ENCODE measurements at places on chromosomes 5 and 9. TPM values are rescaled to one million over a fixed set of nuclear protein-coding genes. Genes with fewer than 3 reads are reported as not detected.
A peak's percentile ranks its signal among the peaks of the same experiment; 100 is the strongest.

Gene PCDHGC5
- 1.6 TPM for total RNA-seq

Gene KLF4
- total RNA-seq: 157 TPM

Gene TOR4A
- 15.8 TPM for total RNA-seq

Gene SPINK4
- total RNA-seq: not detected

Gene MIER3
- 25.0 TPM for total RNA-seq

Gene AHRR
- total RNA-seq: 0.66 TPM

Gene ACTL7B
- not detected for total RNA-seq

Gene C9
- total RNA-seq: not detected

Gene GABRA1
- not detected for total RNA-seq

Gene MARCOL
- total RNA-seq: not detected

- no peak overlapping the region for H3K27ac ChIP-seq
- H3K4me1 ChIP-seq: peaks cover 28% of the 10 kb centered on the region
- H3K4me3 ChIP-seq: no peak overlapping the region
- H3K27me3 ChIP-seq: no peaks in the 10 kb centered on the region
- no peak for DNase-seq
- peaks cover 6% of the 10 kb centered on the region for H3K36me3 ChIP-seq
These were observed 66.8 kb downstream of the FCHO2 start for GRCh38 chr5:73022471-73023169.

GRCh38 chr9:120855827-120856670 lies 13.3 kb upstream of the PSMD5 start:
- no peak overlapping the region for H3K4me3 ChIP-seq
- no peak overlapping the region for H3K27ac ChIP-seq
- peaks cover 6% of the 10 kb centered on the region for H3K4me1 ChIP-seq
- DNase-seq: no peak

GRCh38 chr9:137240318-137240840 lies 708 bp upstream of the TUBB4B start:
- peak overlapping the region; percentile 86 for H3K4me3 ChIP-seq
- H3K36me3 ChIP-seq: peaks cover 6% of the 10 kb centered on the region
- peaks cover 9% of the 10 kb centered on the region for H3K27me3 ChIP-seq
- DNase-seq: no peak
- peak overlapping the region; percentile 95 for H3K27ac ChIP-seq
- H3K4me1 ChIP-seq: peaks cover 46% of the 10 kb centered on the region

GRCh38 chr9:127846443-127847177 lies 7.8 kb downstream of the ENG start:
- H3K4me1 ChIP-seq: peaks cover 47% of the 10 kb centered on the region
- H3K27me3 ChIP-seq: no peaks in the 10 kb centered on the region
- DNase-seq: no peak
- H3K36me3 ChIP-seq: no peaks in the 10 kb centered on the region

DNA sequence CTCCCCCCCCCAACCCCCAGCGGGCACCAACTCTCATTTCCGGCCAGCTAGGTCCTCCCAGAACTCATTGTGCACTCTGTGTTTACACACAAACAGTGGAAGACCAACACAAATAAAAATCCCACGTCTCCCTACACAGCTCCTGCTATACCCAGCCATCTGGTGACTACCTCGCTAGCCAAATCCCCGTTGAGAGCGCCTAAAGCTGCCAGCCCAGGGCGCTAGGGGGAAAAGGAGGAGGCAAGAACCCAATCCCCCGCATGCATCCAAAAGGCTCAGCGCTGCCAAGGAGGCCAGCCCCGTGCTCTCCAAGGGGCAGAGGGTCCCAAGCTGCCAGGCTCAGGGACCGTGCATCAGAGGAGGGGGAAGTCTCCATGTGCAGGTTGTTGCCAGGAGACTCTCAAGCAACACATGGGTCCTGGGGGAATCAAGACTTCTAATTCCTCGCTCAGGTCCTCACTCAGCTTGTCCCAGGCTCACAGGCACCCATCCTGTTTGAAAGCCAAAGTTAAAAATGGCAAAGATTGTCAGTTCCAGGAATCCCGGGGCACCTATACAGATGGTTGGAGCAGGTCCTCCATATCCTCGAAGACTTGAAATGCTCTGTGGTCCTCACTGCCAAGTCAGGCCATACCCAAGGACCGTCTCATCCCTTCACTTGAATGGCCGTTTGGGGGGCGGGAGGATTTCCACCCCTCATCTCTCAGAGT lies 2.7 kb downstream of the ASTN2 start:
- H3K4me3 ChIP-seq: no peak overlapping the region
- DNase-seq: no peak
- H3K4me1 ChIP-seq: peaks cover 7% of the 10 kb centered on the region
- no peak overlapping the region for H3K27ac ChIP-seq
- H3K36me3 ChIP-seq: no peaks in the 10 kb centered on the region

DNA sequence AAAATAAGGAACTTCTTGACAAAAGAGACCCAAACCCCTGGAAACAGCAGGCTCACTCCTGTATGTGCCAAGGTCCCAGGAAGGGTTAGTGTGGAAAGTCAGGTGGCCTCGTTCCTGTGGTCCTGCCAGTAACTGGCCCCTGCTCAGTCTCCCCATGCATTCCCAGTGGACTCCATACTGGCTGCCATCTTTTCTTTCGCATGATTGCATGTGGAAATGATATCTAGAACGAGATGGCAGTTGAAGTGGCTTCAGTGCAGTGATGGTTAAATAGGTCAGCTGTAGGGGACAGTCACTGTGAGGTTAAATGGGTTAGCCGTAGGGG lies 30.4 kb downstream of the AHRR start:
- H3K4me3 ChIP-seq: no peak overlapping the region
- H3K36me3 ChIP-seq: no peaks in the 10 kb centered on the region
- DNase-seq: no peak
- H3K4me1 ChIP-seq: no peaks in the 10 kb centered on the region
- no peak overlapping the region for H3K27ac ChIP-seq

- no peak overlapping the region for H3K4me3 ChIP-seq
- peaks cover 22% of the 10 kb centered on the region for H3K4me1 ChIP-seq
- no peak for DNase-seq
- no peaks in the 10 kb centered on the region for H3K27me3 ChIP-seq
- H3K27ac ChIP-seq: no peak overlapping the region
These were observed 1.9 kb downstream of the MAPK9 start for GRCh38 chr5:180289966-180290365.

DNA sequence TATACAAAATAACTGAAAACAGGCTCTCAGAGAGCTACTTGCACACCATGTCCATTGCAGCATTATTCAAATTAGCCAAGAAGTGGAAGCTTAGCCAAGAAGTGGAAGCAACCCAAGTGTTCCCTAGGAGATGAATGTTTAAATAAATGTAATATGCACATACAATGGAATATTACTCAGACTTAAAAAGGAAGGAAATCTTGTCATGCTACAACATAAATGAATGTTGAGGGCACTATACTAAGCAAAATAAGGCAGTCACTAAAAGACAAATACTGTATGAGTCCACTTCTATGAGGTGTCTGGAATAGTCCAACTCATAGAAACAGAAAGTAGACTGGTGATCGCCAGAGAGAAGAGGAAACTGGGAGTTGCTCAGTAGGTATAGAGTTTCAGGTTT lies 438.1 kb downstream of the MAT2B start:
- H3K27ac ChIP-seq: no peak overlapping the region
- no peaks in the 10 kb centered on the region for H3K27me3 ChIP-seq
- H3K4me1 ChIP-seq: no peaks in the 10 kb centered on the region
- DNase-seq: no peak

DNA sequence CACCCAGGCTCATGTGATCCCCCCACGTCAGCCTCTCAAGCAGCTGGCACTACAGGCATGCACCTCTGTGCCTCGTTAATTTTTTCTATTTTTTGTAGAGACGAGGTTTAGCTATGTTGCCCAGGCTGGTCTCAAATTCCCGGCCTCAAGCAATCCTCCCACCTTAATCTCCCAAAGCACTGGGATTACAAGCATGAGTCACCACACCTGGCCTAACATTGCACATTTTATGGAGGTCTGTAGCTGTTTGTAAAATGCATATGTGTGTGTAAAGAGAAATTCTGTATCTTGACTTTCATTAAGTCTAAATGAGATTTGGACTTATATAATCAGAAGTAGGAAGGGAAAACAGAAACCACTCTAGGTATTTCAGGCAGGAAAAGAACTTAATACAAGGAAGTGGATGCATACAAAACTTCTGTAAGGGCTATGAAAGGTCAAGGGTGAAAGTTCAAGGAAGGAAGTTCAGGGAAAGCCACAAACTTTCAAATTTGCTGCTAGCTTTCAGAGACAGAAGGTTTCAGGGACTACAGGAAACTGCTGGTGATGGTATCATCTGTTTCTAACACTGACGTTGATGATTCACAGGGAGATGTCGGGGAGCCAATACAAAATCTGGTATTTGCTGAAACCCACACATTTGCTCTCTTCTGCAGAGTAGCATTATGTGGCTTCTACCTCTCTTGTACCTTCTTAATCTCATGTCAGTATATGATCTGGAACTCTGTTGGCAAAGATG lies 209.4 kb downstream of the PIK3R1 start:
- no peak overlapping the region for H3K4me3 ChIP-seq
- no peaks in the 10 kb centered on the region for H3K36me3 ChIP-seq
- DNase-seq: no peak
- peaks cover 37% of the 10 kb centered on the region for H3K4me1 ChIP-seq

GRCh38 chr9:115531410-115532125 lies 413.6 kb upstream of the TNC start:
- H3K27me3 ChIP-seq: no peaks in the 10 kb centered on the region
- no peak overlapping the region for H3K27ac ChIP-seq
- H3K36me3 ChIP-seq: no peaks in the 10 kb centered on the region
- no peaks in the 10 kb centered on the region for H3K4me1 ChIP-seq

DNA sequence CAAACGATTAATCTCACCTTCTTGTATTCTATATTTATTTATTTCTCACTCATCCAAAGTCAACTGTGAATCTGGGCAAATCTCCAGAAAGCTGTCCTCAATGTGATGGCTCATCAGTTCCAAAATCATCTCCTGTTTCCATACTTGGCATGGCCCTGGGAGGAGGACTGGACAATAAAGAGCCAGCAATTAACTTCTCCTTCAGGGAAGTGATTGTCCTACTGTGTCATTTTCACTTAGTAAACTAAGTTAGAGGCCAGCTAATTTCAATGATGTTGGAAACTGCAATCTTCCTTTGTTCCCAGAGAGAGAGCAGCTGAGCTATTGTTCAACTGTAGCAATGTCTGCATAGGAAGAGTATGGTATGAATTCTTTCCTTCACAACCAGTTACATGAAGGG lies 17.5 kb downstream of the CDH12 start:
- no peaks in the 10 kb centered on the region for H3K27me3 ChIP-seq
- no peaks in the 10 kb centered on the region for H3K36me3 ChIP-seq
- DNase-seq: no peak
- H3K27ac ChIP-seq: no peak overlapping the region
- no peaks in the 10 kb centered on the region for H3K4me1 ChIP-seq

- H3K27me3 ChIP-seq: no peaks in the 10 kb centered on the region
- H3K27ac ChIP-seq: no peak overlapping the region
- no peak for DNase-seq
- no peaks in the 10 kb centered on the region for H3K4me1 ChIP-seq
- no peak overlapping the region for H3K4me3 ChIP-seq
These were observed 118.0 kb upstream of the ICE1 start for GRCh38 chr5:5304361-5305020.

GRCh38 chr5:154131817-154132216 lies 58.7 kb upstream of the GALNT10 start:
- H3K4me1 ChIP-seq: no peaks in the 10 kb centered on the region
- no peaks in the 10 kb centered on the region for H3K36me3 ChIP-seq
- H3K4me3 ChIP-seq: no peak overlapping the region
- H3K27me3 ChIP-seq: no peaks in the 10 kb centered on the region
- H3K27ac ChIP-seq: no peak overlapping the region

GRCh38 chr5:96537386-96537785 lies 104.3 kb upstream of the PCSK1 start:
- no peaks in the 10 kb centered on the region for H3K36me3 ChIP-seq
- no peak overlapping the region for H3K4me3 ChIP-seq
- H3K27ac ChIP-seq: no peak overlapping the region
- no peaks in the 10 kb centered on the region for H3K4me1 ChIP-seq
- DNase-seq: no peak

- no peaks in the 10 kb centered on the region for H3K4me1 ChIP-seq
- no peak overlapping the region for H3K27ac ChIP-seq
- no peak overlapping the region for H3K4me3 ChIP-seq
- no peaks in the 10 kb centered on the region for H3K27me3 ChIP-seq
- no peaks in the 10 kb centered on the region for H3K36me3 ChIP-seq
- DNase-seq: no peak
These were observed 367.6 kb downstream of the ARL15 start for GRCh38 chr5:53942724-53943123.

- H3K4me1 ChIP-seq: peaks cover 12% of the 10 kb centered on the region
- H3K27ac ChIP-seq: peak overlapping the region; percentile 25
- no peak for DNase-seq
- no peaks in the 10 kb centered on the region for H3K36me3 ChIP-seq
- no peaks in the 10 kb centered on the region for H3K27me3 ChIP-seq
These were observed 15.0 kb downstream of the STK10 start for GRCh38 chr5:172172912-172173563.

- peaks cover 53% of the 10 kb centered on the region for H3K4me1 ChIP-seq
- no peak for DNase-seq
- H3K27me3 ChIP-seq: no peaks in the 10 kb centered on the region
- H3K27ac ChIP-seq: no peak overlapping the region
- H3K4me3 ChIP-seq: no peak overlapping the region
- no peaks in the 10 kb centered on the region for H3K36me3 ChIP-seq
These were observed 105.1 kb downstream of the PSD2 start for GRCh38 chr5:139900546-139901250.

DNA sequence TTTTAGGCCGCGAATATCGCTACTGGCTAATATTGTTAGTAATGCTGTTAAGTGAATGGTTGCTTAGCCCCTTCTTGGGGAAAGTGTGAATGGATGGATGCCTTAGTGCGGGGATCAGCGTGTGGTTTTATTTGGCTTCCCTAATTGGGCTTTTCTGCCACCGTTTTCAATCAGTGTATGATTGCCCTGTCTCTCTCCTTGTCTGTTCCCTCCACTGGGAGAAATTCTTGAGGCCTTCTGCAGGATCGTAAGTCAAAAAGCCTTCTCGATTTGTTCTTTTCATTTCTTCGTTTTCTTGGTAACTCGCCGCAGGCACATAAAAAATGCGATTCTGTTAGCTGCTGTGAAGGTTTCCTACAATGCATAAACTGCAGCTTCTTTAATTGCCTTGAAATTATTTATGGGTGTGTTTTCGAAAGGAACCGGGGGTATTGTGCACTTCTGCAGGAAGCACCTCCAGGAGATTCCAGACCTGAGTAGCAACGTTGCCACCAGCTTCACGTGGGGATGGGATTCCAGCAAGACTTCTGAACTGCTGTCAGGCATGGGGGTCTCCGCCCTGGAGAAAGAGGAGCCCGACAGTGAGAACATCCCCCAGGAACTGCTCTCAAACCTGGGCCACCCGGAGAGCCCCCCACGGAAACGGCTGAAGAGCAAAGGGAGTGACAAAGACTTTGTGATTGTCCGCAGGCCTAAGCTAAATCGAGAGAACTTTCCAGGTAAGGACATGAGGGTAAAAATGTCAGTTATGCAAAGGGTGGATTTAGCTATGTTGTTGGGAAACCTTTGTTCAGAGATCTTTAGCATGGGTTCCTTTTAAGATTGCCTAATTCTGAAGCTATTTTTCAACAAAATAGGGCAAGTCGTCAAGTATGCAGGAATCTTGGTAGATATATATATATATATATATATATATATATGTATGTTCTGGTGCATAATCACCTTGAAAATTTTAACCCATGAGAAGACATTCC lies 700 bp downstream of the SKP2 start:
- DNase-seq: no peak
- no peaks in the 10 kb centered on the region for H3K36me3 ChIP-seq
- peak overlapping the region; percentile 95 for H3K4me3 ChIP-seq
- H3K27ac ChIP-seq: peak overlapping the region; percentile 92
- no peaks in the 10 kb centered on the region for H3K27me3 ChIP-seq

All from esophagus squamous epithelium (tissue), 5 donors.